Esophagus mucosa (tissue), 1 donor: ENCODE measurements at places on chromosomes 7 and 10. TPM values are rescaled to one million over a fixed set of nuclear protein-coding genes. Genes with fewer than 3 reads are reported as not detected.
A peak's percentile ranks its signal among the peaks of the same experiment; 100 is the strongest.

Gene ASB13
- 15.3 TPM for total RNA-seq

Gene ADIRF
- total RNA-seq: 46.1 TPM

Gene MRPL32
- 41.2 TPM for total RNA-seq

Gene CACNB2
- total RNA-seq: 0.40 TPM

Gene TMEM178B
- total RNA-seq: 4.0 TPM

Gene LGI1
- total RNA-seq: not detected

Gene FZD1
- 7.1 TPM for total RNA-seq

Gene ACTR3C
- total RNA-seq: 6.1 TPM

DNA sequence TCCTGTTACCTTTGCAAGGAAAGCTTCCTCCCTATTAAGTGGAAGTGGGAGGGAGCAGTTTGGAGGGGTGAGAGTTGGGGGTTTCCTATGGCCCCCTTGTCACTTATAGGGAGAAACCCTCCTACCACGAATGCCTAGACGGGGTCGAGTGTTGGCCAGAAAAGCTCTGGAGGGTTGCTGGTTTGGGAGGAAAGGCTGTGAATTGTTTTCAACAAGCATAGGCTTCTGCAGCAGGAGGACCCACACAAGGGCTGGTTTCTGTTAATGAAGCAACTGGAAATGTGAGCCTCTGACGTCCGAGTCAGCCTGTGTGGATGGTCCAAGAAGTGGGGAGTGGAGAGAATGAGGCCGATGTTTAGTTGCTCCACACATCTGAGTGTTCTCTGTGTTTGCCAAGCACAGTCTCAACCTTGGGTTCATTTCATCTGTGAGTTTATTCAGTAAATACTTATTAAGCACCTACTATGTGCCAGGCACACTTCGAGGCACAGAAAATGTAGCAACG, 37.3 kb upstream of the LEP start:
- no peak for ATAC-seq

DNA sequence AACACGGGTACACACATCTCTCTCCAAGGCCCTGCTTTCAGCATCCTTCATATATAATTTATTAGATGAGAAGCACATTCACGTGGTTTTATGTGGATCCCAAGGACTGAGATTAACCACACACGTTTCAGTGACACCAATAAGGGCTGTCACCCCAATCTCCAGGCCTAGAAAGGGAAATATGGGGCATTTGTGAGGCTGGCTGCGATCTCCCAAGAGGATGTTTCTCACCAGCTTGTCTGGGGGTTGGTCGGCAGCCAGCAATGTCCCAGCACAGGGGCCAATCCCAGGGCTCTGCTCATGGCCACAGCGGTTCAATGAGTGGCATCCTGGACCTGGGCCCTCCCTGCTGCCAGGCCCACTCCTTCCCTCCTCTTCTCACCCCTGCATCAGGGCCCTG, 115.5 kb downstream of the ITIH5 start:
- no peak for ATAC-seq

GRCh38 chr10:30248728-30249127, 100.3 kb downstream of the MTPAP start:
- no peak for ATAC-seq

DNA sequence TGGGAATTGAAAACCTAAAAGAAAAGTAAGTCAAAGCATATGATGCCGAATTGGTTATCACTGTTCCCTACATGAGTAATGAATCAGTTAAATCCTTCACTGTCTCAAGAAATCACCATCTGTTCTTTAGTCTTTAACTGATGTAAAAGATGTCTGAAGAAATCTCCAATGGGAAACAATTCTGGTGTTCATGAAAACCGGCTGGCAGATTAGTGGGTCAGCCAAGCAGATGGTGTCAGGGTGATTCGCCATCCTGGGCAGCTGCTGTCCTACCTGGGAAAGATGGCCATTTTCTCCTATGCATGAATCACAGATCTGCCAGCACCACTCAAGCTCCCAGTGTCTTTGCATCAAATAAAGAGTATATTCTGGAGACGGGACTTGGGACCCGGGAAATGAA, 925.2 kb upstream of the GHITM start:
- ATAC-seq: no peak

GRCh38 chr7:147651601-147652000, 939.0 kb upstream of the C7orf33 start:
- no peak for ATAC-seq

DNA sequence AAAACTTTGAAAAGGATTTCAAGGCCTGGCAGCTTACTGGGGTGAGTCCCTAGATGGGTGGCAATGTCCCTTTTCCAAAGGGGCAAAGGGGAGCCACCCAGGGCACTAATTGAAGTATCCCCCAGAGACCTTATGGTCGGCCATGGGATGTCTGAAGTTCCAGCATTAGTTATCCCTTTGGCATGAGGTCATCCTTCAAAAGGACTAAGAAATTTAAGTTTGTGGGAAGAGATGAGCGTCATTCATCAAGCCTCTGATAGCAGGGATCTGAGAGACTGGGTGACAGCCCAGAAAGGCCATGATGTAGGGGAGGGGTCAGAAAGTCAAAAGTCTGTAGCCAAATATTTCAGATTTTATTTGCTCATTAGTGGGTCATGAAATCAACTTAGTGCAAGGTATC, 195.3 kb downstream of the ZNF438 start:
- no peak for ATAC-seq

DNA sequence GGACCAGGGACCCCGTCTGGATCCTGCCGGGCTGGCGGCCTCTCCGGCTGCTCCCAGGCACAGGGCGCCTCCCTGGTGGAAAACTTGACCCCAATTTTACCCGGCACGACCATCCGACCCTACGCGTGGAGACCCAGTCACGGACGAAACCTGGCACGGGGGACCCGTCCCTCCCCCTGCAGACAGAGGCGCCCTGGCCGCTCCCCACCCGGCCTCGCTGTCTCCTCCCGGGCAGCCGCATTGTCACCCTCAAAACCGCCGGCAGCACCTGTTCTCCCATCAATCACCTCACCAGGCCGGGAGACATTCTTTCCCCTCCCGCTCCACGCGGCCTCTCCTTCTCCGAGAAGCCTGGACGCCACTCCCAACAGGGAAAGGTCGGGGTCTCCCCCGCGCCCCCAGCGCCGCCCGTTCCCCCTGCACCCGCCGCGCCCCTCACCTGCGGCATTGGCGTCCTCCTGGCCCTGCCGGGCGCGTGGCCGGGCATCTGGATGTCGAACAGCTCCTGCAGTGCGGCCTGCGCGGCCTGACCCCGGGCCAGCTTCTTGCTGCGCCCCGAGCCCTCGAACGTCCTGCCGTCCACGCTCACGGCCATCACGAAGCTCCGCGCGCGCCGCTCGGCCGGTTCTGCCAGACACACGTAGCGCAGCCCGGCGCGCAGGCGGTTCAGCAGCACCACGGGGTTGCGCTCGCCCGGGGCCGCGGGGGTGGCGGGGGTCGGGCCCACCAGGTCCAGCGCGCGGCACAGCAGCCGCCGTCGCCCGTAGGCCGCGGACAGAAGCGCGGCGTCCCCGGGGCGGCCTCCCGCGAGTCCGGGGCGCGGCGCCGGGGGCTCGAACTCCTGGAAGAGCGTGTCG, 306.6 kb downstream of the WDR37 start:
- ATAC-seq: no peak

DNA sequence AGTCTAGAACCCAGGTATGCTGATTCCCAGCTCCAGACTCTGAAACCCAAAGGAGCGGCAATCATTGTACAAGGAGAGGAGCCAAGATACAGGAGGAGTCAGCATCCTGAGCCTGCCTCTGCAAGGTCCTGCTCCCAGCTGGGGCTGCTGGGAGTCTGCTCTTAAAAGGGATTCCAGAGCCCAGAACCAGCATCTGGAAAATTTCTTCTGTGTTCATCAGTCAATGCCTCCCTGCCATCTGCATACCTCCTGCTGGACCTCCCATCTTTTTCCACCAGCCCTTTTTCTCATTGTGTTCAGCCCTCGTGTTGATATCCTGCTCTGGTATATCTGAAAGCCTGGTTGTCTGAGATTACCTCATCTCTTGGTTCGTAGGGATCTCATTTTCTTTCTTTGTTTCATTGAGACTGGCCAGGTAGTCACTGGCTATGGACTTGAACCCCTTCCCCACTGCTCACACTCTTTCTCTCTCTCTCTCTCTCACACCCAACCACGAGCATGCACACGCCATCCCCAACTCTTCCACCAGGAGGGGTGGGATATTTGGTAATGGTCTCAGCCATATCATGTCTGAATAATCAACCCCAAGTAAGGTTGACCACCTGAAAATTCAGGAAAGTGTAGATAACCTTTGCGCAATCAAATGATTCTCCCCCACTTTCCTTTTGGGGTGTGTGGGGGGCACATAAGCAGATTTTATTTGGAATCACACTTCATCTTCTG, 608.8 kb downstream of the LRMDA start:
- no peak for ATAC-seq

GRCh38 chr7:22671177-22671879, 55.7 kb upstream of the IL6 start:
- ATAC-seq: no peak

GRCh38 chr7:130461272-130461671, 20.5 kb upstream of the CEP41 start:
- ATAC-seq: no peak

DNA sequence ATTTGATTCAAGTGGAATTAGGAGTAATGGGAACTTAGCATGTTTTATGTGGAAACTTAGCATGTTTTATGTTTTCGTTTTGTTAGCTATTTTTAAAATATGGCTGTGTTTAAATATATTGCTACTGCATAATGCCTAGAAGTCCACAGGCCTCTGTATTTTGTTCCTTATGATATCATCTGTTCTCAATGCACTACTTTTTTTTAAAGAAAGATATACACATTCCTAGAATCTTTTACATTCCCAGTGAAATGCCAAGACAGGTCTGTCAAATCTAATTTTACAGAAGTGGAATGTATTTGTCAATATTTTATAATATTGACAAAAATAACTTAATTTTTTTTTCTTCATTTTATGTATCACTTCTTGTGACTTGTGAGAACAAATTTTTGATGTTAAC, 51.6 kb downstream of the ST7 start:
- no peak for ATAC-seq

DNA sequence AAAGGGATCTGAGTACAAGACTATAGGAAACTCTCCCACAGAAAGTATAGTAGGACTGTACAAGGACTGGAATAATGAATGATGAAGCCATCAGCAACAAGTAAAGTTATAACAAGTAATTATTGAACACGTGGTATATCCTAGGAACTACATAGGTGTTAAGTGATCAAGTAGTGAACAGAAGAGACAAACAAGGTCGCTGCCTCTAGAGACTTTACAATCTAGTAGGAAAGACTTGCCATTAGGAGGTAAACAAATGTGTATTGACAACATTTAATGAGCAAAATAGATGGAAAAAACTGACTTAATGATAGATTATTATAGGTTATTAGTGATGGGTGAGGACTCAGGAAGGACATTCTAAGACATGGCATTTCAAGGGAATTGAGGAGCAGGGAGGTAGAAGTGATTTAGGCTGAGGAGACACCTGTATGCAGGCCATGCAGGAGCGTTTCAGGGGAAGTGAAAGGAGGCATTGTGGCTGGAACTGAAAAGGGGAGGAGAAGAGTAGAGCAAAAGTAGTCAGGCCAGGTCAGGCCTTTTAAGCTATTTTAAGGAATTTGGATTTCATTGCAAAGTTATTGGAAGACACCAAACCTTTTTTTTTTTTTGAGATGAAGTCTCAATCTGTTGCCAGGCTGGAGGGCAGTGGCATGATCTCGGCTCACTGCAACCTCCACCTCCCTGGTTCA, 8.5 kb upstream of the GLCCI1 start:
- no peak for ATAC-seq

GRCh38 chr7:77466450-77466849, 50.3 kb upstream of the GSAP start:
- ATAC-seq: peak; percentile 20

DNA sequence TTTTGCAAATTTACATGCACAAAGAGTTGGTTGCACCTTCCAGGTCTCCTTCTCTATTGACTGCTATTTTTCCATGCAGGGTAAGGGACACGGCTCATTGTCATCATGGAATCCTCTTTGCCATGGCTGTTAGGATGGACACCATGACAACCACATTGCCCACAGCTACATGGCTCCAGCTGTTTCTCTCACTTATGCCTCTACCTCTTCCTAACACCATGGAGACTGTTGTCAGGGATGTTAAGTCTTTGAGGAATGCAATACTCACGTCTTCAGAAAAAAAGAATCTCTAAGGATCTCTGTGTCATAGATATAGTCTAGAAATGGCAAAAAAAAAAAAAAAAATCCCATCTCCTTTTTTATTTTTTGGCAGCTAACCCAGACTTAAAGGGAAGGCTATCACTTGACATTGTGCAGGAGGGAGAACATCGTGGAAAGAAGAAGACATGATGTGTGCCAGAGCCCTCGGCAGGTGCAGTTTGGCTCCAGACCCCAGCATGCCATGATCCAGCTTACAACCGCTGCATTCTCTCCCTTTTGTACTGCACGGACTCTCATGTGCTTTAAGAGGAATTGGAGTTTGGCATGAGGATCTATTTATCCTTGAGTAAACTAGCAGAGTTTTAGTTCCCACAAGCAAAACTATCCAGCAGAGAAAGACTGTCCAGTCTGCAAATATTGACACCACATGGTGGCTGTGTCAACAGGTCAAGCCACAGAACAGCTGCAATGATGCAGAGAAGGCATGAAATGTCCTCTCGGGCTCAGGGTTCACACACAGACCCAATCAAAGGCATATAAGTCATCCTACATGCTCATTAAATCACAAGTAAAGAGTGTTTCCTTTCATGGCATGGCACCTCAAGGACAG, 70.8 kb downstream of the FRMD4A start:
- ATAC-seq: no peak

- ATAC-seq: no peak
Measured at GRCh38 chr10:97199152-97199551, 13.4 kb upstream of the SLIT1 start.

DNA sequence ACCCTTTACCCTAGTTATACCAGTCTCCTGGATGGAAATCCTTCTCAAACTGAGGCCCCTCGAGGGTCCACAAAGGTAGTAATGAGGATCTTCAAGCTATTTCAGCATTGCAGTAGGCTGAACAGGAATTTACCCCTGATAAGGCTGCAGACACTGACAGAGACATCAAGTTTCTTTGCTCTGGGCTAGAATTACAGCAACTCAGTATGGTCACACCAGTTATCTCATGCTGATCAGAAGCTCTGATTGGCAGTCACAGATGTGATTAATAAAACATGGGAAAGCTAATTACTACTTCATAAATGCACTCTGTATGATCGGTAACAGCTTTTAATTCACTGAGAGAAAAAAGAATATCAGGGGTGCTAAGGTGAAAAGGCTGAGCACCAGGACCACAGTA, 30.6 kb downstream of the FAM204A start:
- no peak for ATAC-seq

DNA sequence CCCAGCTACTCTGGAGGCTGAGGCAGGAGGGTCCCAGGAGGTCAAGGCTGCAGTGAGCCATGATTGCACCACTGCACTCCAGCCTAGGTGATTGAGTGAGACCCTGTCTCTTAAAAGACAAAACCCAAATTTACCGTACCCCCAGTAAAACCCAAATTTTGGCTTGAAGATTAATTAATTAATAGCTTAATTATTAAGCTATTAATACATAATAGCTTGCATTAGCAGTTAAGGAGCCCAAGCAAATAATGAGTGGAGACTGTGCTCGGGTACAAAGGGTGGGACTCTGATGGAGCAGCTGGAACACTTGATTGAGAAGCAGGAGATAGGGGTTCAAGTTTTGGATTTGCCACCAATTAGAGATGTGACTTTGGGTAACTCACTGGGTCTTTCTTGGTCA, 28.9 kb downstream of the NRF1 start:
- no peak for ATAC-seq

- peak; percentile 46 for ATAC-seq
Measured at GRCh38 chr10:5525561-5526341, 990 bp downstream of the CALML3 start.

- no peak for ATAC-seq
Measured at GRCh38 chr10:113991091-113991860, 52.4 kb upstream of the ADRB1 start.
